ENCODE measurements at places on chromosomes 12 and 14.

- DNase-seq = no peak
These were observed 463.2 kb upstream of the MGAT4C start for GRCh38 chr12:86719381-86719780.

GRCh38 chr14:38605193-38606114, 349.6 kb upstream of the CLEC14A start:
- DNase-seq = no peak

GRCh38 chr12:32298917-32299316, 100.4 kb upstream of the FGD4 start:
- DNase-seq = no peak

DNA sequence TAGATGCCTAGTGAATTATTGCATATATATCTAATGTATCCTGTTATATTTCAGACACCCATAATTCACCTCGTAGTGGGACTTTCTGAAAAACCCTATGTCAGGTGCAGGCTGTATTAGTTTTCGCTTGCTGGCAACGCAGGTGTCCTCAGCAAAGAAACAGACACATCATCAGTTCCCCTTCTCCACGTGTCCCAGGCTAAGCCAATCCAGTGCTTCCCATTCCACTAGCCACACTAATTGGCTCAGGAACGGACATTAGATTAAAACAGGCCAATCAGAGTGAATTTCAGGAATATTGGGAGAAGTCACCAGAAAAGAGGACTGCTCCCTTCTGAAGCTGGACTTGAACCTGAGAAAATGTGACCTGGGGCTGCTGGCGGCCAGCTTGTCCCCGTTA, 151.3 kb downstream of the PTPN11 start:
- no peak for DNase-seq

DNA sequence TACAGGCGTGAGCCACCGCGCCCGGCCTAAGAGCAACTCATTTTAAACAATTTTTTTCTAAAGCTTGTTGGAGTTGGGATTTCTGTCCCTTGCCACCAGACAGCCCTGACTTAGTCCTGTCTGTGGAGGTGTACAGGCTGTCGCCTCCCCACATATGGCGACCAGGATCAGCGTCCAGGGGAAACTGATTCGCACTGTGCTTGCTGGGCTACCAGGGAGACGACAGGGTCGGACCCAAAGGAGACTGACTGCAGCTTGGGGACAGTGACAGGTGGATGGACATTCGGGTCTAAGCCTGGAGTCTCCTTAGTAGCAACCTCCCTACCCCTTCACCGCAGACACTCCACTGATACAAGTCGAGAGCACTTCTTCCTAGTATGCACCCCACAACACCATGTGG, 40.3 kb downstream of the TRAFD1 start:
- no peak for DNase-seq

- no peak for DNase-seq
These were observed 2.6 kb downstream of the POMT2 start for GRCh38 chr14:77318006-77318553.

GRCh38 chr14:100339766-100340422, 16.8 kb downstream of the SLC25A47 start:
- no peak for DNase-seq

- DNase-seq = no peak
These were observed 117.5 kb downstream of the ANO2 start for GRCh38 chr12:5827591-5827990.

GRCh38 chr12:12372946-12373722, 16.3 kb downstream of the BORCS5 start:
- DNase-seq = no peak

GRCh38 chr12:54891717-54892478, 37.6 kb downstream of the MUCL1 start:
- no peak for DNase-seq

- DNase-seq = no peak
These were observed 13.9 kb downstream of the GNS start for GRCh38 chr12:64745259-64745807.

- DNase-seq = no peak
These were observed 7.8 kb downstream of the TRMT5 start for GRCh38 chr14:60973070-60973469.

DNA sequence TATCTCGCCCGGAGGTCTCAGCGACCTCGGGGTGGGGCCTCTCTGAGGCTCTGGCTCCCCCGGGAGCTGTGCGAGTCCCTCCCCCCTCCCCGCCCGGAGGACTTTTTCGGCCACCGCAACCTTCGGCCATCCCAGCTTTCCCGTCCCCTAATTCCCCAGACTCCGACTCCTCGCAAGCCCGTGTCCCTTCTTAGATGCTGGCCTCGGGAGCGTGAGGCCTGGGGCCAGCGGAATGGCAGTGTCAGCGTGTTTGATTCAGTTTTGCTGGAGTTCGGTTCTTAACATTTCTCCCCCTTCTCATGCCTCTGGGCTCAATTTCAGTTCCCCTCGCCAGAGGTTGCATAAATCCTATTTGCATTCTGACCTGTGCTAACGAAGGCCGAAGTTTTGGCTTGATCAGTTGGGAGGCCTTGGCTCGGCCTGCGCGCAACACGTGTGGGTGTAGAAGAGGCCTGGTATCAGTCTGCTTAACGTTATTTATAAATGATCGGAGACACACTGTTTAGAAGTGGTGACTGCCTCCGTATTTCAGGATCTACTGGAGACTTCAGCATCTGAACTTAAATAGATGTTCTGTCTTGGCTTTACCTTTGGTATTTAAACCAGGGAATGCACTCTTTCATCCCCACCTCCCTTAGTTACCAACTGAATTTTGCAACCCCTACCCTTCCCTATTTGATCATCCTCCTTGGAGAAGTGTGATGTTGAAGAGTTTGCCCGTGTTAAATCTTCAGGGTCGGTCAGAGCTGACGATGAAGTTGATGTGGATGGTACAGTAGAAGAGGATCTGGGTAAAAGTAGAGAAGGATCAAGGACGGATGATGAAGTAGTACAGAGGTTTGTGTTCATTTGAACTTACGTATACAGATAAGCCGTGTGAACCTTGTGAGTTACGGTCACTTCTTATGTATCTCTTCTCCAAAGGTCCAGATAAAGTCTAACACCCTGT, 851 bp downstream of the HSP90B1 start:
- DNase-seq = peak; percentile 64

DNA sequence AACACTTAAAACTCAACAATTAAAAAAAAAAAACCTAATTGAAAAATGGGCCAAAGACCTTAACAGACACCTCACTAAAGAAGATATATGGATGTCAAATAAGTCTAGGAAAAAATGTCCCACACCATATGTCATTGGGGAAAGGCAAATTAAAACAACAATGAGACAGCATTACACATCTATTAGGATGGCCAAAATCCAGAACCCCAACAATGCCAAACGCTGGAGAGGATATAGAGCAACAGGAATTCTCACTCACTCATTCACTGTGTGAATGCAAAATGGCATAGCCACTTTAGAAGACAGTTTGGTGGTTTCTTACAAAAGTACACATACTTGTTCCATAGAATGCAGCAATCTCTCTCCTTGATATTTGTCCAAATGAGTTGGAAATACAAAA, 173.7 kb downstream of the SLC25A21 start:
- no peak for DNase-seq

DNA sequence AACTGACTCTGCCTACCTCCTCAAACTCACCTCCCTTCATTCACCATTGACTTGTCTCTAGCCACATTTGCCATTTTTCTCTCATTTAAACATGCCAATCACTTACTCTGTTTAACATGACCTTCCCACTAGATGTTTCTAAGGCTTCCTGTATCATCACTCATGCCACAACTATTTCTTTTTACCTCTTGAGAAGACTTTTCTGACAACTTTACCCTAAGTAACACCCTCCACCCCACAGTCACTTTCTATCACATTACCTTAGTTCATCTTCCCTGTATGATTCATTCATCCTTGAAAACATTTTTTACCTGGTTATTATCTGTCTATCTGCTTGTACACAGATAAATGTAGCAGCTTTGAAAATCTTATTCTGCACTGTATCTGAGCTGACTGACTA, 19.4 kb downstream of the PLCZ1 start:
- DNase-seq = no peak

- DNase-seq = no peak
These were observed 346.6 kb downstream of the NAV3 start for GRCh38 chr12:78177298-78177697.

DNA sequence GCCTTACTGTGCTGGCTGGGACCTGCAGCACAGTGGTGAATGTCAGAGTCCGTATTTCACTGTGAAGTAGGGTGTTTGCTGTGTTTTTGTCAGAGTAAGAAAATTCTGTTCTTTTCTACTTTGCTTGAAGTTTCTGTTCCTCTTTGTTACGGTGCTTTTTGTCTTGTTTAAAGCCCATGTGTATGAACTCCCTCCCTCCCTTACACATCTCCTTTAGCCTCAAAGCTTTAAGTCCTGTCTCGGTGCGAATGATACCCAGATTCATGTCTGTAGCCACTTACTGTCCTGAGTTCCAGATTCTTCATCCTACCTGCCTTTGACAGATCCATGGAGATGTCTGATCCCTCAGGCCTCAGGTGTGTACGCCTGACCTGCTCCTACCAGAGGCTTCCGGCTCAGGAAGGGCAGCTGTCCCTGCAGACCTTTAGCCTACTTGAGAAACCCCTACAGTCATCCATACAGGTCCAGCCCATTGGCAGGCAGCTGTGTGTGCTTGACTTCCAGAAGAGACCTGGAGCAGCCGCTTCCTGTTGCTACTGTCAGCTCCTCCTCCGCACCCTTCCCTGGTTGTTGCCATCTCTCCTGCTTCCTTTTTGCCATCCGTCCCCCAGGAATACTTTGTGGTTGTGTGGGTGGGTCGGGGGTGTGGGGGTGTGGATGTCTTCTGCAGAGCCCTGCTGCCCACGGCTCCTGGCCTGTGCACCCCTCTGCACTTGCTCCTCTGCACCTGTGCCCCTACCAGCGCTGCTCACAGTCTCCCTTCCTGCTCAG, 72.9 kb downstream of the DDX51 start:
- DNase-seq = peak; percentile 76

DNA sequence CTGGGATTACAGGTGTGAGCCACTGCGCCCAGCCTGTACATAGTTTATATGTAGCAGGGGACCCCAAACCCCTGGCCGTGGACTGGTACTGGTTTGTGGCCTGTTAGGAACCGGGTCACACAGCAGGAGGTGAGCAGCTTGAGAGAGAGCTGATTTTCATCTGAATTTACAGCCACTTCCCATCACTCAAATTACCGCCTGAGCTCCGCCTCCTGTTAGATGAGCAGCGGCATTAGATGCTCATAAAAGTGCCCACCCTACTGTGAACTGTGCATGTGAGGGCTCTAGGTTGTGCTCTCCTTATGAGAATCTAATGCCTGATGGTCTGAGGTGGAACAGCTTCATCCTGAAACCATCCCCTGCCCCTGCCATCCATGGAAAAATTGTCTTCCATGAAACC, 119.3 kb downstream of the NTN4 start:
- no peak for DNase-seq

DNA sequence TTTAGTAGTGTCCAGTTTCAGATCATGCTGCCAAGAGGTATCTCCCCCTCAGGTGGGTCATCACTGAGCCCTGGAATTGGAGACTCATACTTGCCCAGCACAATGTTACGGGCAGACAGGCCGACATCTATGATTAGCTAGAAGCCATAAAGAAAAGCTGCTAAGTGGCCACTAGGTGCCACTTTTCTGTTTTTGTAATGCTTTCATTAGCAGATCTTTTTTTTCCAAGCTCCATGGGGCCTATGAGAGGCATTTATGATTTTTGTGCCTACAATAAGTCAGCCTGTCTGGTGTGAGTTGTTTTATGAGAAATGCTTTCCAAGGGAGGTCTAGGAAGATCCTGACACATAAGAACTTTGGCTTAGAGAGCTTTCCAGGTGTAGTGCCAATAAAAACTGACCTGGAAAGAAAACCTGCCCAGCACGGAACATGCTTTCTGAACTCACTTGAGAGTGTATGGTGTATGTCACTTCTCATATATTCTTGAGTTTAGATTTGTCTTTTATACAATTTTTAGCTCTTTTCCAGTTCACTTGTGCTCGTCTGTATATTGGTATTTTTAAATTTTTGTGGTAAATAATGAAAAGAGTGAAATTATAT, 21.8 kb upstream of the SMCO2 start:
- no peak for DNase-seq

- no peak for DNase-seq
These were observed 19.2 kb upstream of the EMP1 start for GRCh38 chr12:13177373-13177772.

GRCh38 chr14:96139879-96140278, 64.8 kb upstream of the BDKRB2 start:
- DNase-seq = no peak

GRCh38 chr12:6394398-6394797, 10.4 kb downstream of the LTBR start:
- no peak for DNase-seq

- no peak for DNase-seq
These were observed 5.0 kb downstream of the CACNB3 start for GRCh38 chr12:48823281-48823680.

- DNase-seq = no peak
These were observed at the start of gene NRIP2 for GRCh38 chr12:2834581-2835491. TSS of gene NRIP2 (minus strand) at chr12:2835035. CDS start at chr12:2834983, 52 bp downstream.

DNA sequence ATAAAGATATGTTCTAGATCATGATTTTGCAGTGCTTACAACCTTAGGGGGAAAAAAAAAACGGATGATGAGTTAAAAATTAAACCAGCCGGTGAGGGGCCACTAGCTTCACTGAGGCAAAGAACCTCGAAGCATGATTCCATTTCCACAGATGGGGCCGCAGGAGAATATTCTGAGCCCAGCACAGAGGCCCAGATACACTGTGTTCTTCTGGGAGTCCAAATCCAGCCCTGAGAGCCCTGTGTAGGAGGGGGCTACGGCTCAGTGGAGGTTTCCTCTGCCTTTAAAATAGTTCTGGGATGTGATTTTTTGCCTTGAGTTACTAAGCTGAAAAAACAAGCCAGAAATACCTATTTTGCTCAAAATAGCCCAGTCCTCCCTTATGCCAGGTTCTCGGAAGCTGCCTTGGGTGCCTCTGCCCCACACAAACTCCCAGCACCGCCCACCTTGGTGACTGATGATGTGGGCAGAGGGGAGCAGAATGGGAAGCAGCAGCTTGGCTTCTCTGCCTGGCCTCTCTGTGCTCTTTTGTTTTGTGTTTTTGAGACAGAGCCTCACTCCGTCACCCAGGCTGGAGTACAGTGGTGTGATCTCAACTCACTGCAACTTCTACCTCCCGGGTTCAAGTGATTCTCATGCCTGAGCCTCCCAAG, 105.4 kb upstream of the BCL2L14 start:
- DNase-seq = no peak

DNA sequence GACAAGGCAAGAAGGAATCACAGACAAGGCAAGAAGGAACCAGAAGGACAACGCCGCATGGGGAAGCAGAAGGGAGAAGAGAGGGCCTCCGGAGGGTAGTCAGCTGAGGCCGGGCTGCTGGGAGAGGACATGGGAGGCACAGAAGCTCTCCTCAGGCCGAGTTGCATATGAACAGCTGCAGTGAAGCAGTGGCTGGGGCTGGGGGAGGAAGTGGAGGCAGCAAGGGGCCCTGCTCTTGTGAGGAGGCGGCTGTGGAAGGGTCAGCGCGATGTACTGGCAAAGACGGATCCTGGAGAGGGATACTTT, 22.0 kb upstream of the TMEM106C start:
- DNase-seq = no peak

Data from GM06990 (cell line).